Esophagus muscularis mucosa (tissue), 4 donors: ENCODE measurements at places on chromosomes 6 and 20. TPM values are rescaled to one million over a fixed set of nuclear protein-coding genes. Genes with fewer than 3 reads are reported as not detected.

DNA sequence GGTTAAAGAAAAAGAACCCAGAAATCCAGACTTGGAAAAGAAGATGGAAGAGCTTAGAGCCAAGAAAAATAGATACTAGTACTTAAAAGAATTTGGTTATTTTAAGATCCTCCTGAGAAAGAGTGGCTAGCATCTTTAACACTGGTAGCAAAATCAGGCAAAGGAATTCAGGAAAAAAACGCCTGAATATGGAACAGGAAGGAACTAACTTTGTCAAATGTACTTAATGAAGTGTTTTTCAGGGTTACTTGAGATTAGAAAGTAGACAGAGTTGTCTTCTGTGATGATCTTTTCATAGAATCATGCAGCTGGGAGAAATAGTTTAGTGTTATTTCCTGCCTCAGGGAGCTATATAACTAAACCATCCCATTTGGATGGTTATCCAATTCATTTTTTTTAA is 50.8 kb upstream of the SASH1 start:
- H3K4me3 ChIP-seq, result no peak overlapping the region
- no peak for DNase-seq
- no peaks in the 10 kb centered on the region for H3K36me3 ChIP-seq
- H3K27ac ChIP-seq, result no peak overlapping the region
- H3K27me3 ChIP-seq, result no peaks in the 10 kb centered on the region
- peaks cover 15% of the 10 kb centered on the region for H3K4me1 ChIP-seq

DNA sequence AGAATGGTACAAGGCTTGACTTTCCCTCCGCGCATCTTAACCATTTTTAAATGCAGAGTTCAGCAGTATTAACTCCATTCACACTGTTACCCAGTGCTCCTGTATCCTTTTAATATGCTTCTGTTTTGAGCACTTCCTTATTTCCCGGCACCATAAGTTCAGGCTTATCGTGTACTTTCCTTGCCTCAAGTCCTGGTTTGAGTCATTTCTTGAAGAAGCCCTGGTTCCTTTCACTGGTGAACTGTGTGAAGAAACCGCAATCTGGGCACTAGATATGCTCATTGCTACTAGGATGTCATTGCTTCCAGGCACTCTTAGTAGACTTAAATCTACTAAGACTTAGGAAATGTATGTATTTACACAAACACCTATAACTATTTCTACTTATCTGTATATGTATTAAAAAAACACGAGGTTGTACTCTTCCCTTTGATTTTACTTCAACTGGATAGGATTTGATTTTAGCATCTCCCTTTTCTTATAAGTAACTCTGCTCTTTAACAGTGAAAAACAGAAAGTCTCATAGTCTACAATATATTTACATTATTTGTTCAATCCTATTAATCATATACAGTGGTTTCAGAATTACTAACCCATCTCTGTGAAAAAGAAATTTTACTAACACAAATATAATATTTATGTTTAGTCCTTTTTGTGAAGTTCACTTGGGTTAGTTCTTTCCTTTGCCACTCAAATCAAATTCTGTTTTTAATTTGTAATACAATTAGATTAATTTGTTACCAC is 135.5 kb downstream of the CDKAL1 start:
- no peak overlapping the region for H3K27ac ChIP-seq
- H3K27me3 ChIP-seq, result no peaks in the 10 kb centered on the region
- no peak for DNase-seq
- no peaks in the 10 kb centered on the region for H3K4me1 ChIP-seq
- no peak overlapping the region for H3K4me3 ChIP-seq

- no peaks in the 10 kb centered on the region for H3K27me3 ChIP-seq
- peak overlapping the region; percentile 71 for H3K27ac ChIP-seq
- H3K4me1 ChIP-seq, result peaks cover 3% of the 10 kb centered on the region
- DNase-seq, result peak; percentile 96
- H3K4me3 ChIP-seq, result peak overlapping the region; percentile 61
These were observed 335.2 kb downstream of the SYNE1 start for GRCh38 chr6:152301765-152302568.

- H3K4me3 ChIP-seq, result no peak overlapping the region
- no peak overlapping the region for H3K27ac ChIP-seq
- DNase-seq, result no peak
- H3K27me3 ChIP-seq, result no peaks in the 10 kb centered on the region
- peaks cover 15% of the 10 kb centered on the region for H3K36me3 ChIP-seq
- no peaks in the 10 kb centered on the region for H3K4me1 ChIP-seq
These were observed 12.0 kb downstream of the TTI1 start for GRCh38 chr20:38021087-38021772.

- H3K4me1 ChIP-seq, result no peaks in the 10 kb centered on the region
- H3K27ac ChIP-seq, result no peak overlapping the region
- H3K36me3 ChIP-seq, result no peaks in the 10 kb centered on the region
- no peaks in the 10 kb centered on the region for H3K27me3 ChIP-seq
- H3K4me3 ChIP-seq, result no peak overlapping the region
These were observed 48.2 kb upstream of the RALY start for GRCh38 chr20:33945391-33946081.

The ESF1 gene
- total RNA-seq, result 14.6 TPM

The LHFPL5 gene
- not detected for total RNA-seq

DNA sequence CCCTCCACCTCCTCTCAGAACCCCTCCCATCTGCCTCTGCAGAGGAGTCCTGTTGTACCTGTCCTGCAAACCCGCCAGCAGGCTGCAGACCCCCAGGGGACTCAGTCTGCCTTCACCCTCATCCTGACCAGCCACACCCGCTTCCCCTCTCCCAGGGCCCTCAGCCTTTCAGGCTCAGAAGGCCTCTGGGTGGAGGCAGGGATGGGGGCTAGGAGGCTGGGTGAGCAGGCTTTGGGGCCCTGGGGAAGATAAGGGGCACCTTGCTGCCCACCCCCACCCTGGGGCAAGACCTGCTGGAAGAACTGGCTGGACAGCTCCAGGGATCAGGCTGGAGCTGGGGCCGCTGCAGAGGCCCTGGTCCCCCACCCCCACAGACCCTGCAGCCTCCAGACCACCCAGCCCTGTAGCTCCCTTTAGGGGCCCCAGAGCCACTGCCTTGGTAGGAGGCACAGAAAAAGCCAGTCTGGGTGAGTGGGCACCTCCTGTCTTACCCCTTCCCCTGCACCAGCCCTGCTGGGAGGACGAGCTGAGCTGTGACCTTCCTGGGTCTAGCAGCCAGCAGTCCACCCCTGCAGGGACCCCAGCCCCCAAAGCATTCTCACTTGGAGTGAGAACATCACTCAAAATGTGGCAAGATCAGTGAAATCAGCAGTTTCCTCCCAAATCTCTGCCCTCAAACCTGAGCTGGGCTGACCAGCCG is 5.2 kb downstream of the TEAD3 start:
- H3K36me3 ChIP-seq, result no peaks in the 10 kb centered on the region
- no peaks in the 10 kb centered on the region for H3K27me3 ChIP-seq
- DNase-seq, result no peak
- H3K27ac ChIP-seq, result peak overlapping the region; percentile 97
- peaks cover 86% of the 10 kb centered on the region for H3K4me1 ChIP-seq

The TRIM15 gene
- total RNA-seq, result not detected

The KHDC1 gene
- total RNA-seq, result 1.3 TPM

The PRDM1 gene
- total RNA-seq, result 1.8 TPM

DNA sequence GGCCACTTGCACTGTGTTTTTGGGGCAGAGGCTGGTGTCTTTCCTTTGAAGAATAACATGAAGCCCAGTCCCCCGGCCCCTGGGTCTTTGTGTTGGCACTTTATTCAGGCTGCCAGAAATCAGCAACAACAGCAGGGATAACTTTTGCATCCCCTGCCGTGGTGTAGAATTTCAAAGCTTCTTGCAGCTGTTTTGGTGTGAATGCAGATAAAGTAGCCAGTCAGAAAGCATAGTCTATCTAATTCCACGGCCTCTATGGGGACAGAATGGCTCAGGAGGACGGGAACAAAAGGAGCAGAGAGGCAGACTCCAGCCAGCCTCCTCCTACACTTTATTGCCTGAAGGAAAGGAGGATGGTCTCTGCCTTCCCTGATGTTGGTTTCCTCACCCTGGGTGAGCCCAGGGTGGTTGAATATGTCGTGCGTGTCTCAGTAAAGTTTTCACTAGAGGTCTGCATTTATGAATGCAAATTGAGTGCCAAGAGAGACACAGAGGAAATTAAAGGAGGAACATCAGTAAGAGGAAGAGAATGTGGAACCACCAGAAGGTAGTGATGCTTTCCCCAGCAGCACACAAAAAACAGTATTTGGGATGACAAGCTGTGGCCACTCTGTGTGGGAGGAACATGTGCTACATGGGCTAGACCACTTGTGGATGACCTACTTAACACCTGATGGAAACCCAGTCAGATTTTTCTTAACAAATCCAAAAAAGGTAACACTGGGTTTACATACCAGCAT is 125.9 kb upstream of the TRAF3IP2 start:
- H3K4me1 ChIP-seq, result peaks cover 8% of the 10 kb centered on the region
- H3K27ac ChIP-seq, result no peak overlapping the region
- H3K4me3 ChIP-seq, result no peak overlapping the region
- no peaks in the 10 kb centered on the region for H3K27me3 ChIP-seq
- peak; percentile 80 for DNase-seq
- no peaks in the 10 kb centered on the region for H3K36me3 ChIP-seq

The CST7 gene
- 1.2 TPM for total RNA-seq

DNA sequence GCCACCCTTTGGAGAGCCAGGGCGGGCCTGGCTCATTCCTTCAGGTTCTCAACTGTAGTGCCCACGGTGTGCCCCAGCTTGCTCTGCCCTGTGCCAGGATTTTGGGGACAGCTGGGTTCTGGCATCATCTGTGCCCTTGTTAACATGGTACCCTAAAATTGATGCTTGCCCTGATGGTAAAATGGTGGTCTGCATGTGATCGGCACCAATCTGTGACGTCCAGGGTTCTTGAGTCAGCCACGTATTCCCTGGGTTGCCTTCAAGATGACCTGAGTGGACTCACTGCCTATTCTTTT is 31.2 kb upstream of the APCDD1L start:
- no peak overlapping the region for H3K27ac ChIP-seq
- no peaks in the 10 kb centered on the region for H3K27me3 ChIP-seq

DNA sequence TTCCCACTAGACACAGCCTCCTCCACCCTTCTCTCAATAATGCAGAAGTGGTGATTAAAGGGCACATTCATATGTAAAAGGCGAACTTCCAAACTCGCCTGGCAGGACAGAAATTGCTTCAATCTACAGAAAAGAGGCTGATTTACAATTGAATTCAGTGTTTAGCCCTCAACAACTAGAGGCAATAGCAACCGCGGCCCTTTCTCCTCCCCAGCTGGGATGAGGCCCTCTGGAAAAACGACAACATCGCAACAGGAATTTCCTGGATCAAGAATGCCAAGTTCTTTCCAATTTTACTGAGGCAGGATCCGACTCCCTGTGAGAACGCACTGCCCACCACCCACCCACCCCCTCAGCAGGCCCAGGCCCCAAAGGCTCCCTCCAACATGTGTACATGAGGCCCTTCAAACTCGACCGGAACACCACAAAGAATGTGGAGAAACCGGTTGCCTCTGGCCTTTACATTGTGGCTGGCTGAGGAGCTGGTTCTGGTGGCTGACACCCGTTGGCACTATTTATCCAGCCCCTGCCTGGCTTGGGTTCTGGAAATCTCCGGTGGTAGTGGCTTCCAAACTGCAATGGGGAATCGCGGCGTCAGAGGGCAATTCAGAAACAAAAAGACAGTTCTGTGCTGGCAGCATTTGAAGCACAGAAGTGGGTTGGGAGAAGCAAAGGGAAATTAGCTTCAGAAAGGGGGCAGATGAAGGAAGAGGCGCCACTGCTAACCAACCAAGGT is 36.8 kb downstream of the ZMYND8 start:
- DNase-seq, result no peak
- H3K4me1 ChIP-seq, result peaks cover 100% of the 10 kb centered on the region
- no peaks in the 10 kb centered on the region for H3K36me3 ChIP-seq
- H3K27ac ChIP-seq, result peak overlapping the region; percentile 92

DNA sequence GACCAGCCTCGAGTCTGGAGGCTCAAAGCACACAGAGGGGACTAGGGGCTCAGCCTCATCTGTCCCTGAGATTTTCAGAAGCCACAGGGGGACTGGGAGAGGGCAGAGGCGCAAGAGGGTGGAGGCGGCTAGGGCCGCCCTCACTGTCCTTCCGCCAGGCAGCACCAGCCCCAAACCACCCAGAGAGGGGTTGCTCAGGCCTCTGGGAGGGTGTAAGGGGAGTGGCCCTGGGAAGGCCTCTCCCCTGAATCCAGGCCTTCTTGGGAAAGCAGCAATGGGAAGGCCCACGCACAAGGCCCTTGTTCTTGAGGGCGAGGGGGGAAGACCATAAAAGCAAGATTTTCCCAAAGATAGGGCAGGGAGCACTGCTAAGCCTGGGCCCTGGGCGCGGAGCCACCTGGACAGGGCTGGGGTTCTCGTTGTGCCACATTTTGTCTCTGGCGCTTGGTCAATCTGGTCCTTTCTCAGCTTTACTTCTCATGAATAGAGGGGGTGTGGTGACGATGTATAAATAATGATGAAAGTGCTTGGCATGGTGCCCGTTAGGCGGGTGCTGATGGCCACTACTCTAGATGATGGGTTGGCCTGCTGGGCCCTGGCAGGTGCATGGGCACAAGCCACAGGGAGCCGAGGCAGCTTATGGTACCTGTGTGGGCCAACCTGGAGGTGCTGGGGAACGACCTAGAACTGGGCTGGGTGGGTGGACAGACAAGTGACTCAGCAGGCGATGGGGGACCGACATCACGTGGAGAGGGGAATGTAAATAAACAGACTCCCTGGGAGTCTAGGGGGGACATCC is 4.8 kb downstream of the SAMD10 start:
- no peak overlapping the region for H3K4me3 ChIP-seq
- peak overlapping the region; percentile 67 for H3K27ac ChIP-seq
- no peaks in the 10 kb centered on the region for H3K36me3 ChIP-seq
- H3K27me3 ChIP-seq, result no peaks in the 10 kb centered on the region
- no peak for DNase-seq
- H3K4me1 ChIP-seq, result peaks cover 42% of the 10 kb centered on the region

GRCh38 chr6:33670971-33671743 is 40.3 kb downstream of the UQCC2 start:
- H3K27ac ChIP-seq, result no peak overlapping the region
- H3K4me3 ChIP-seq, result no peak overlapping the region
- H3K36me3 ChIP-seq, result peaks cover 48% of the 10 kb centered on the region
- H3K4me1 ChIP-seq, result peaks cover 9% of the 10 kb centered on the region
- DNase-seq, result no peak
- H3K27me3 ChIP-seq, result no peaks in the 10 kb centered on the region

DNA sequence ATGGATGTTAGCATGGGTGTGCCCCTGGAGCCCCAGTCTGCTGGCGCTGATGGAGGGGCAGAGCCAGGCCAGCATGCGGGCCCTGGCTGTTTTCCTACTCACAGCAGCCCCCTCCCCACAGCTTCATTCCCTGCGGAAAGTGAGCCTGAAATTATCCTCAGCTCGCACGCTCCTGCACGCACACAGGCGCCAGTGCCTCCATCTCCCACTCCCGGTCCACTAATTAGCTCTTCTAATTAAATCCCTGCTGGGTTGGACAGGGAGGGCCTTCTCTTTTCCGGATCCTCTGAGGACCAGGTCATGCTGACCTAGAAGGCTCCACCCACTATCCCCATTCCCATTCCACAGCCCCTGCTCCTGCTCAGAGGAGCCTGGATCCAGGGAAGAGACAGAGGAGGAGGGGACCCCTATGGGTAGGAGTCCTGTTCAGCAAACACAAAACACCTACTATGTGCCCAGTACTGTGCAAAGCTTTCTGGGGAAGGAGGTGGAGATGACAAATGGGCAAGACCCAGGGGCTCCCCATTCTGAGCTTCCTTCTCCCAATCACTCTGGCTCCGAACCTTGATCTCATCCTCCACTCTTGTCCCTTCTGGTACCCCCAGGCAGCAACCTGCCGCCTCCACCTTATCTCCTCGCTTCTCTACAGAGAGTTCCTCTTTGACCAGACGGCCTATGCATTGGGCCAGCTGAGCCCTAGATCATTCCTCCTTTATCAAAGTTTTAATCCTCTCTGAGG is 70.2 kb upstream of the CCDC167 start:
- H3K27ac ChIP-seq, result no peak overlapping the region
- H3K4me3 ChIP-seq, result no peak overlapping the region
- H3K27me3 ChIP-seq, result no peaks in the 10 kb centered on the region
- peaks cover 14% of the 10 kb centered on the region for H3K4me1 ChIP-seq
- DNase-seq, result no peak
